ENCODE measurements at places on chromosomes 5 and 9. TPM values are rescaled to one million over a fixed set of nuclear protein-coding genes. Genes with fewer than 3 reads are reported as not detected.

GRCh38 chr5:59640411-59640810, 253.1 kb downstream of the PDE4D start:
- no peak for DNase-seq

DNA sequence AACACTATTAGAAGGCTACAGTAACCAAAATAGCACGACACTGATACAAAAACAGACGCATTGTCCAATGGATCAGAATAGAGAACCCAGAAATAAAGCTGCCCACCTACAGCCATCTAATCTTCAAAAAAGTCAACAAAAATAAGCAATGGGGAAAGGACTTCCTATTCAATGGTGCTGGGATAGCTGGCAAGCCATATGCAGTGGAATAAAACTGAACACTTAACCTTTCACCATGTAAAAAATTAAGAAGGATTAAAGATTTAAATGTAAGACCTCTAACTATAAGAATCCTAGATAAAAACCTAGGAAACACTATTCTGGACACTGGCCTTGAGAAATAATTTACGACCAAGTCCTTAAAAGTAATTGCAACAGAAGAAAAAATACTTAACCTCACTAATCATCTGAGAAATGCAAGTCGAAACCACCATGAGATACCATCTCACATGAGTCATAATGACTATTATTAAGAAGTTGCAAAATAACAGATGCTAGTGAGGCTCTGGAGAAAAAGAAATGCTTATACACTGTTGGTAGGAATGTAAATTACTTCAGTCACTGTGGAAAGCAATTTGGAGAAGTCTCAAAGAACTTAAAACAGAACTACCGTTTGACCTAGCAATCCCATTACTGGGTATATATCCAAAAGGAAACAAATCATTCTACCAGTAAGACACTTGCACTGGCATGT, 203.3 kb upstream of the CDH9 start:
- DNase-seq, result no peak

DNA sequence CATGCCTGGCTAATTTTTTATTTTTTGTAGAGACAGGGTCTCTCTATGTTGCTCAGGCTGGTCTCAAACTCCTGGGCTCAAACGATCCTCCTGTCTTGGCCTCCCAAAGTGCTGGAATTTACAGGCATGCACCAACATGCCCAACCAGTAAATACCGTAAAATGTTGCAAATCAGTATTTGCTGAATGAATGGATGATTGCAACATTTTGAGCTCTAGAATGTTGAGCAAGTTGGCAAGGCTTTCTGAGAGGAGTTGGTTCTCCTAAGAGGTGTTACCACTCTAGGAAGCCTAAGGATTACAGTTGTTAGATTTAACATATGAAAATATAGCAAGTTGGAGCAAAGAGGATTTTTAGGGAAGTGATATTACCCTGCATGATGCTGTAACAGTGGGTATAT, 15.6 kb upstream of the DMXL1 start:
- DNase-seq, result no peak

Gene XPA
- 30.5 TPM for polyA plus RNA-seq

Measured in spinal cord (tissue), 10 donors.